ENCODE measurements at places on chromosomes 2 and 18.
A peak's percentile ranks its signal among the peaks of the same experiment; 100 is the strongest.

- peak; percentile 6 for DNase-seq
Measured at GRCh38 chr18:61865466-61866175, 27.2 kb downstream of the RNF152 start.

GRCh38 chr2:78077633-78078032 lies 555.5 kb upstream of the LRRTM4 start:
- DNase-seq: peak; percentile 48

- peak; percentile 64 for DNase-seq
Measured at GRCh38 chr18:6939972-6940371, 177.6 kb downstream of the LAMA1 start.

DNA sequence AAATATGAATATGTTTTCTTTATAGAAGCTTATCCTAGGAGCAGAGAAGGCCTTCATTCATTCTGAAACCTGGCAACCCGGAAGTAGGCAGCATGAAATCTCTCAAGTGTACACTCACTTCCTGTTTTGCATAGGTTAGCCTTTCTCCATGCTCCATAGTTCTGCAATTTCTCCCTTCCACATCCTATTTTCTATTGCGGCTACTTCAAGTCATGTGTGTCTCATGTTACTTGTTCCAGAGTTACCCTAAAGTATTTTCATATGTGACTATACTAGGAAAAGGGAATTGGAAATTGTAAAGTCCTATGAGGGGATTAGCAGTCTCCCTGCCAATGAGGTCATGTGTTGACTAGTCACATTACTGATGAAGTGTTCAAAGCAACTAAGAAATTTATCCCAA lies 320.6 kb downstream of the NCKAP5 start:
- peak; percentile 75 for DNase-seq

- DNase-seq: peak; percentile 29
Measured at GRCh38 chr2:164073101-164074074, 337.6 kb upstream of the FIGN start.

DNA sequence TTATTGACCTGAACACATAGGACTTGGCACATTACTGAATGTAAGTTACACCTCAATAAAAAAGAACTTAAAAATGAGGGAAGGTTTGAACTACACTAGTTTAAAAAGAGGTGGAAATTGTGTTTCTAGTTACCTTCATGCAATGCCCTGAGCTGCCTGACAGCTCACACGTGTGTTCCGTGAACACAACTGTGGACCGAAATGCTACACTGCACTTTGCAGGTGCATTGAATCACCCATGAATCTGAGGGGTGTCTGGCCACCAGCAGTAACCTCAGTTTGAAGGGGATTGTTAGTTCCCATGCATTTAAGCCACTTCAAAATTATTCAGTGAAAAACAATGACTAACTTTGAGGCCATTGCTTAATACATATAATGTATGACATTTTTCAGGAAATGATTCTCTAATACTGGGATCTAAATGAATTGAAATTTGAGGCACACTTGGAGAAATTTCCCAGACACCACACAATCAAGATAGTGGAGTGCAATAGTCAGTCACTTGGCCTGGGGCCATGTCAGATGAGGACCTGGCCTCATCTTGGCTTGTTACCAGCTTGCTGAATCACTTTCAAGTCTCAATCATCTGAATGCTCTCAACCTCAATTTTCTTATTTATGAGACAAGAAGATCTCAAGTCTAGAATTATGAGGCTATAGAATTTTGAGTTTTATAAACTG lies 59.3 kb downstream of the MYL12B start:
- DNase-seq: no peak
